ENCODE measurements at places on chromosomes 12 and 14.
A peak's percentile ranks its signal among the peaks of the same experiment; 100 is the strongest.

DNA sequence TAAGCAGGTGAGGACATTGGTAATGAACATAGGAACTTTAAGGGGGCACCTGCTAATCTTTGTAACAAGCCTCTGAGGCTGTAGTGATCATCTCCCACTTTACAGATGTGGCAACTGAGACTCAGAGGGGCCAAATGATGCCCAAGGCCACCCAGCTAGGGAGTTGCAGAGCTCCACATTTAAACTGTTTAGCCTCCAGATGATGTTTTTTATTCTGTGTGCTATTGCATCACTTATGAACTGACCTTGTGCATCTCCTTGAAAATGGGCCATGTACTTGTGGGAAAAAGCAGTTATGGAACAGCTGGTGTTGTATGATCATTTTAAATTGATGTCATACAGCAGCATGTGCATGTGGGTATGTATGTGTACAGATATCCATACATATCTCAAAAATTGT, 41.4 kb downstream of the TPCN1 start:
- no peak for DNase-seq

DNA sequence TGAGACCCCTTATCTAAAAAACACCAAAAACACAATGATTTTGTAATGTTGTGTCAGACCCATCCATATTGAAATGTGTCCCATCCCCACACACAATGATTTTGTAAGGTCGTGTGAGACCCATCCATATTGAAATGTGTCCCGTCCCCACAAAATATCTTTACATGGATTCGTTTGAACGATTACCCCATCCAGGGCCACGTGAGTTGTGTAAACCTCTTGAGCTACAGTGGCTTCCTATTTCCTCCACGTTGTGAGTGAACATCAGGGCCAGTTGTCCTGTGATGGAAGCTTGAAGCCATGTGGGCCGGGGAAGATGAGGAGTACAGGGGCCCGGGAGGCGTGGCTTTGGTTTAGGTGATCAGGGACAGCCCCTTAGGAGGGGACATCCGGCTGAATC, 27.0 kb upstream of the ULK1 start:
- DNase-seq, result no peak

GRCh38 chr12:56377310-56377988, 14.8 kb upstream of the APOF start:
- no peak for DNase-seq

- no peak for DNase-seq
Observed at GRCh38 chr12:22008196-22008595, 37.8 kb upstream of the CMAS start.

- DNase-seq, result no peak
Observed at GRCh38 chr14:106302661-106303060, 776.3 kb downstream of the TMEM121 start.

GRCh38 chr12:6824085-6824775, 2.6 kb downstream of the GPR162 start:
- no peak for DNase-seq

DNA sequence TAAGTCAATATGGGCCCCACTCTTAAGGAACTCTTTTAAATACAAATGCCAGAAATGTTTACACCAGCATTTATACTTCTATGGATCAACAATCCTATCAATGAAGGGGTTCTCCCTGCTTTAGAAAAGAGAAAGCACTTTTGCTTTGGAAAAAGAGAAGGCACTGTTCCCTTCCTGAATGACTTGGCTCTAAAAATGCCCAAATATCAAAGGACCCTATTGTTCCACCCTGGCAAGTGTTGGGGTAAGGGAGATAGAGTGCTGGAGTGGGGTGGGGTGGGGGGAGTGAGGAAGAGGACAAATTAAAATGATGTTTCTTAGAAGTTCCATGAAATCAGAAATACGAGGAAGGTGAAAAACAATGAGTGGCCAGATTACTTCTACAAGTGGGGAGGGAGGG, 131.6 kb upstream of the GRIN2B start:
- DNase-seq, result no peak

DNA sequence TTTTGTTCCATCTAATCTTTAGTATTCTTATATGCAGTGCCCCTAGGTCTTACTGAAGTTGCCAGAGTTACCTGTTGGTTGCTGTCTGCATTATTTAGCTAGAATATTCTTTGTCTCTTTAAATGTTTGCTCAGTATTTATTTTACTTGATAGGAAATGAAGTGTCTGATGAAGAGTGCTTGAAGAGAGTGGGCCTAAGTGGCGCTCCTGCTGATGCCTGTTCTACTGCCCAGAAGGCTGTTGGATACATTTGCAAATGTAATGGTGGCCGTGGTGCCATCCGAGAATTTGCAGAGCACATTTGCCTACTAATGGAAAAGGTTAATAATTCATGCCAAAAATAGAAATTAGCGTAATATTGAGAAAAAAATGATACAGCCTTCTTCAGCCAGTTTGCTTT, 18.9 kb downstream of the CMAS start:
- DNase-seq, result no peak

DNA sequence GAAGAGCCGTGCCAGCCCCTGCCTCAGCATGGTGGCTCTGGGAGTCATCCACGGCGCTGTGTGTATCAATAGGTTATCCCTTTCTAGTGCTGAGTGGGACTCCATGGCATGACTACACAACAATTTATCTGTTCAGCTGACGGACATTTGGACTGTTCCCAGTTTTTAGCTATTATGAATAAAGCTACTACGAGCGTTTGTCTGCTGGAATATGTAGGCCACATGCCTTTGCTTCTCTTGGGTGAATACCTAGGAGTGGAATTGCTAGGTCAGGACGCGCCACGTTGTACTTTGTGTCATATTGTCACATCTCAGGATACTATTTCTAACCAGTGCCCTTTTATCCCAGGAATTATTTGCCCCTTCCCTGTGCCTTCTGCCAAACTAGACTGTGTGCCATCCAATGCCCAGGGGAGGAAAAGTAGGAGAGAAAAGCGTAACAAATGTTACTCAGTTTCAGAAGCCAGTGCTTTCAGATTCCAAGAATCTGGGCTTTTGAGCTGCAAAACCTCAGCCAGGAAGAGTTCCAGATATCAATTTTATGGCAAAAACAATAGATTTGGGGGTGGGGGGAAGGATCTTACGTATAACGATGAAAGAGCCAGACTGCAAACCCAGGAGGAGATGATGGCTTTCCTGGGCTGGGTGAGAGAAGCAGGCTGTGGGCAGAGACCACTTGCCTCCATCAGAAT, 62.5 kb upstream of the NCOR2 start:
- DNase-seq, result no peak

- peak; percentile 88 for DNase-seq
Observed at GRCh38 chr12:388541-389141, 479 bp downstream of the KDM5A start.

DNA sequence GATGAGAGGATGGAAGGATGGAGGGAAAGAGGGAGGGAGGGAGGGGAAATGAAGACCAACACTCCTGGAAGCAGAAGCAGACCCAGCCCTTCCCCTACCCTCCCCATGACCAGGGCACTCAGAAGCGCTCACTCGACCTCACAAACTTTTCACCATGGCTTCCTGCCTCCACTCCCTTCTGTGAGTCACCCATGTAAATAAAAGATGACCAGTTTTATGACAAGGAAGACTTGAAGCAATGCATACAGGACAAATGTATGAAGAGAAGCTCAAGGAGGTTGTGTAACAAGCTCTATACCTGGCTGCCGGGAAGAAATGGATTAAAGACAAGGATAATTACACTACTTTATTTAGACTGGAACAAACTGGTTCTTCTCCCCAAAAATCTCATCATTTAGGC, 63.8 kb downstream of the CDC42BPB start:
- no peak for DNase-seq

DNA sequence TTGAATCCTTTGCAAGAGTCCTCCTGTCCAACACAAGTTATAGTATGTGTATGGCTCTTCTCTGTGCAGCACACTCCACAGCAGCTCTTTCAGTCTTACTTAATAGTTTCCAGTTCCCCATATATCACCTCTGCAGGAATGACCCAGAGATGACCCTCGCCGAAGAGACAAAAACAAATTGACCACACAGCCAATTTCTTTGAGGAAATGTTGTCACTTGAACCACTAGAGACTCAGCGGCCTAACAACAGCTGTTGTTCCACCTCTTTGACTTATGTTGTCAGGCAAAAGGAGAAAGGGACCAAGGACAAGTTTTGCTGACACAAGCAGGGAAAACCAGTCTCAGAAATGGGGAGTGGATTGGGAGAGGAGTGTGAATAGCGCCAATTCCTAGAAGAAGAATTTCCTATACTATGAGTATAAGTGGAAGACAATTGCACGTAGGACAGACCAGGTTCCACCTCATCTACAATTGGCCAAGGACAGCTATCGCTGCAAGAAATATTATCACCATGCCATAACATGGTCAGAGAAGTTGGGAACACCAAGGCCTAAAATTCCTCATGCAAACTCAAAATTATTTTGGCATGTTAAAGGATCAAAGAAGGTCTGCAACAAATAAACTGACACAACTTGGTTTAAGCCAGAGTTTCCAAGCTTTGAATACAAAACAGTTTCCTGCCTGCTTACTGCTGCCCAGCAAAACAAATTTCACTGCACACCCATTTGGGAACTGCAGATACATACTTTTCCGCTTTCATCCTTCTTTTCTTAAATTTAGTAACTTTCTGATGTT, 41.7 kb upstream of the ITPR2 start:
- DNase-seq, result no peak

DNA sequence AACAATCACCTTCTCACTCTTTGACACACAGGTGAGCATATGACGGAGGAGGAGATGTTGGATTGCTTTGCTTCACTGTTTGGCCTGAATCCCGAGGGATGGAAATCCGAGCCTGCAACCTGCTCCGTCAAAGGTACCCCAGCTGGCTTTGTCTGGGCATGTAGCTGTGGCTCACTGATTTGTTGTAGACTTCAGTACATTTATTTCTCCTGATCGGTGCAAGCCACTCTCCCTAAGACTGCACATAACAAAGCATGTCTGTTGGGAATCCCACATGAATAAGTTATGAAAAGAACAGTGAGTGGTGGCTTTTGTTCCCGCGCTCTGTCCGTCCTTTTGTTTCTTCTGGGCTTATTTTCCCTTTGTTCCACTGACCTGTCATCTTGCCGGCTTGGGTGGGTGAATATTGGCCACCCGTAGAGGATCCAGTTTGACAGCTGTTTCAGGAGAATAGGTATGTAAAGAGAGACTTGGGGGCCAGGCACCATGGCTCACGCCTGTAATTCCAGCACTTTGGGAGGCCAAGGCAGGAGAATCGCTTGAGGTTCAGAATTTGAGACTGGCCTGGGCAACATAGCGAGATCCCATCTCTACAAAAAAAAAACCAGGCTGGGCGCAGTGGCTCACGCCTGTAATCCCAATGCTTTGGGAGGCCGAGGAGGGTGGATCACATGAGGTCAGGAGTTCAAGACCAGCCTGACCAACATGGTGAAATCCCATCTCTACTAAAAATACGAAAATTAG, 20.0 kb upstream of the BCL7A start:
- DNase-seq, result no peak

DNA sequence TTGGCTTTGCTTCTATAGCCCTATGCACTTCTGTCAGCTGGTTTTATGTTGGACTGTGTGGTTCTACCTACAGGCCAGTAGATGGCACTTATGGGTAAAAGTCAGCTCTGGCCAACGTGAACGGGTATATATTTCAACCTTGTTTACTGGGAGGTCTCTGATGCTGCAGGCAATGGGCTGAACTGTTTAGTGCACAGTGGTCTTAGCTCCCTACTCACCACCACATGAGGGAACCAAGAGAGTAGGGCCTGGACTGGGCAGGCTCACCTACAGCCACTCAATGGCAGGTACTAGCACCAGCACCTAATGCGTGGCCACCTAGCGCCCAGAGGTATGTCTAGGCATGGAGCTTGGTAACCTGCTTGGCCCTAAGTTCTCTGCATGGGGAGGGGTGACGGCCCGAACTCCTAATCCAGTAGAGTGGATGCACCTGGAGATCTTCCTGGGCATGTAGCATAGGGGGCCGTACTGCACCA, 481.8 kb downstream of the TMEM117 start:
- no peak for DNase-seq

DNA sequence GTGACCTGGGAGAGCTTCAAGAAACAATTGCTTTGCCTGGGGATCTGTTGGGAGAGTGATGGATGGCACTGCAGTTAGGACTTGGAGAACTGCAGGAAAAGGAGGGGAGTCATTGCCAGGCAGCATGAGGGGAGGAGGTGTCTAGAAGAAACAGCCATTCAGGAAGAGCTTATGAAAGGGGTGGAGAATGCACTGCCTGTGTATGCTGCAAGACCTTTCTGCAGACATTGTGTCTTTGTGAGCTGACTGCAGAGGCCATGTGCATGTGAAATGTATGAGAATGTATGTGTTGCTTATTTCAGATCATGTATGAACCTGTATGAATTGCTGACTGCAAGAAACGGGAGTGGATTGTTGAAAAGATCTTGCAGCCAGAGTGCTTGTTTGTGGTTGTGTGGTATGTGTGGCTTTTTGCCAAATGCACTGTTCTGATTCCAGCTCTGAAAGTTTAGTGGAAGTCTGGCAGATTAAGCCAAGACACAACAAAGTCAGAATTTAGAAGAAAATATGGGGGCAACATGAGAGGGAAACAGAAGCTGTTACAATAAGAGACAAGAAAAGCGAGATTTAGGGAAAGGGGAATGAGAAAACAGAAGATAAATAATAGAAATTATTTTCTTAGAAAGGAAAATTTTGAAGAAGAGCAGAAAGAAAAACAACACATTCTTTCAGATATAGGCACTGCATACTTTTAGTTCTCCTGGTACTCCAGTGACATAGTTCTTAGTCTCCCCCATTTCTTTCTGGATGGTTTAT, 9.8 kb upstream of the RIMKLB start:
- no peak for DNase-seq

DNA sequence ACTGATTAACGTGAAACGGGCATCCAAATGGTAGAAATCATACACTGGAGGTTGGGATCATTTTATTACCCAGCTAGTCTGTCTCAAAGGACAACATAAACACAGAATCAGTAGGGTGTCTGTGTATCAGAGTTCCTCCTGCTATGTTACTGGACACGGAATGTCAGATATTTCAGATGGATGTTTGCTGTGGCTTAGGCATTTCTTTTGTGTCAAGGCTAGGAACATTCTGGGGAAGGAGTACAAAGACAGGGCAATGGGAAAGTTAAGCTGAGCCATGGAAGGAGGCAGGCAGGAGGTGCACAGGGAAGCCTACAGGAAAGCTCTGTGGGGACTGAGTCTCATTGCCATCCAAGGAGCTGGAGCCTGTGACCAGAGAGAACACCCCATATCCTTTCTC, 254.6 kb downstream of the C12orf75 start:
- no peak for DNase-seq

DNA sequence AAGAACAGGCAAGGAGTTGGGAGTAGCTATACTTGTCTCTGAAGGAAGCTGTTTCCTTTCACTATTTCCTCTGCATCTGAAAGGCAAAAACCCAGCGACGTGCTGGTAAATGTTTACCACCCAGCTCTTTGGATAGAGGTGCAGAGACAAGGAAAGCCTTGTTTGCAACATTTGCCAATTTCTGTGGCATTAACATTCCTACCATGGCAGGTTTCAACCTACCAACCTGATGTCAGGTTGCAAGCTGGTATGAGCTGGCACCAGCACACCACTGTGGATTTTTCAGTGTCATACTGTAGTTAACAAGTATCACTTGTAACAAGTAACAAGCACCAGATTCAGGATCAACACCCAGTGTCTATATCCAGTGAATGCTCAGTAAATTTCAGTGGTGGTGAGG, 294.8 kb upstream of the TMPO start:
- no peak for DNase-seq
